ENCODE measurements at places on chromosomes 1 and 21. TPM values are rescaled to one million over a fixed set of nuclear protein-coding genes. Genes with fewer than 3 reads are reported as not detected.

UBL4B gene
- not detected for total RNA-seq

EFNA3 gene
- 7.6 TPM for total RNA-seq

HES4 gene
- 33.0 TPM for total RNA-seq

DNA sequence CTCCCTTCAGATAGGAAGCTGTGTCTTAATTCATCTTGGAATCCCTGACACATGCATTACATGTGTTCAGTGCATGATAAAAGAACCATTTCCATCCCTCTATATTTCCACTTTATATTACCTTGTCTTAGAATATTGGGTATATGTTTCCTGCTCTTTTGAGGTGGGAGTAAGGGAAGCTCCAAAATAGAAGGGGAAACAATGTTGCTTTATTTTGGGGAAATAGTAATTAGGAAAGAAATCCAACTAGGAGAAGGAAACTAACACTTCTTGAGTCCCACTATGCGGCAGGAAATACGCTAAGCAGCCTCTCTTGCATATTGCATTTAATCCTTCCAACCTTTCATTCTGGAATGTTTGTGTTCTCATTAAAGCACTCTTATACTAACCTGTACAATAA lies 89.4 kb upstream of the VAV3 start:
- no peaks in the 10 kb centered on the region for H3K36me3 ChIP-seq
- no peaks in the 10 kb centered on the region for H3K4me1 ChIP-seq
- H3K27me3 ChIP-seq: no peaks in the 10 kb centered on the region
- no peak overlapping the region for H3K27ac ChIP-seq

- H3K36me3 ChIP-seq: no peaks in the 10 kb centered on the region
- H3K4me1 ChIP-seq: no peaks in the 10 kb centered on the region
- H3K4me3 ChIP-seq: no peak overlapping the region
- H3K27me3 ChIP-seq: no peaks in the 10 kb centered on the region
Measured at GRCh38 chr21:28482657-28483056, 510.0 kb downstream of the LTN1 start.

DNA sequence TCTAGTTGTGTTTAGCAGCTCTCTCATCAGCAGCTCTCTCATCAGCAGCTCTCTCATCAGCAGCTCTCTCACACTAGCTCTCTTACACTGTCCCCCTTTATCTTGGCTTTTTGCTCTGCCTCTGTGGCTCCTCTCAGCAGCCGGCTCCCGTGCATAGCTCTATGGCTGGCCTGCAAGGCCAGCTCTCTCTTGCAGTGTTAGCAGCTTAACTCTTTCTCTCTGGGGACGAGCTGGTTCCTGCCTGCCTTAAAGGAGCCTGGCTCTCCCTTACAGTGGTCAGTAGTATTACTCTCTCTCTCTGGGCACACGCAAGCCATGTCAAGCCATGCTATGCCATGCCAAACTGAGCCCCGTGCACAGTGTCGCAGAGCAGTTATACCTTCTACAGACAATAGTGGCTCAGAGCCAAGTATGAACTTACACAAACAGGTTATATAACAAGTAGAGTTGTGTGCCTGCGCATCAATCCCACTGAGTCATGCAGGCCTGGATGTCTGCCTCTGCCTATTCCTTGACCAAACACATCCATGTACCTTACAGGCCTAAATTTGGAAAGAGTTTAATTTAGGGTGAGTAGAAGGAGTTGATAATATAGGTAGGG lies 295.9 kb downstream of the TPR start:
- H3K4me1 ChIP-seq: no peaks in the 10 kb centered on the region
- H3K36me3 ChIP-seq: no peaks in the 10 kb centered on the region
- DNase-seq: no peak
- no peak overlapping the region for H3K27ac ChIP-seq
- H3K27me3 ChIP-seq: no peaks in the 10 kb centered on the region
- no peak overlapping the region for H3K4me3 ChIP-seq

DNA sequence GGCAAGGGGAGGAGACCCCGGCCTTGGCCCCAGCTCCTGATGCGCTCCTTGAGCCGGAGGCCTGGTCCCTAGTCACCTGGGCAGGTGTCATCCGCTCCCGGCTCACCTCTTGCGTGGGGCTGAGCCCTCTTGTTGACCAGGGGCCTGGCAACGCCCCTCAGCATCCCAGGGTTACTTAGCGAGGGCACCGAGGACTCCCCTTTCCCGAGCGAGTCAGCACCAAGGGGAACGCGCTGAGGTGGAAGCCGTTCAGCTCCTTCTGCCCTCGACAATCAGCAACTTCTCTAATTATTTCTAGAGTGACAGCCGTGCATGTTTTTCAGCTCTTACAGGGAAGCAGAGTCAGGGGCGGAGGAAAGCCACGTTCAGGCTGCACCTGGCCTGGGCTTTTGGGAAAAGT lies 522 bp downstream of the SLC45A1 start:
- no peaks in the 10 kb centered on the region for H3K4me1 ChIP-seq
- peak overlapping the region; percentile 70 for H3K27ac ChIP-seq
- peak overlapping the region; percentile 64 for H3K4me3 ChIP-seq
- no peaks in the 10 kb centered on the region for H3K36me3 ChIP-seq

GRCh38 chr1:228378090-228378872 lies 28.4 kb downstream of the TRIM11 start:
- peak overlapping the region; percentile 60 for H3K27ac ChIP-seq
- peak overlapping the region; percentile 36 for H3K4me3 ChIP-seq
- peak; percentile 66 for DNase-seq

DNA sequence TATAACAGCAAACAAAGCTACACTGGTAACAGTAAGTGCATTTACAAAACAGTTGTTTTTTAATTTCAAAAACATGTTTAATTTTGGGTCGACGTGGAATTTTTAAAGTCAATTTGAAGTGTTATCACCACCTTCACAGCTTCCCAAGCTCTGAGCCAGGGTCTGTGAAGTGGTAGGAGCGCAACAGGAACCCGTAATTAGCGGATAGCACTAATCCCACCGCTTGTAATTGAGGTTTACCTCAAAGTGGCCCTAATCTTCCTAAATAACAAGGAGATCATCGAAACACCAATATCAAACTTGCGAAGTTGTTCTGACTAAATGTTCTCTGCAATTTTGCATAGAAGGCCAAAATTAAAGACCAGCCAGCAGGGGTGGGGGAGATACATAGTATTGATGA lies 18.8 kb downstream of the LBR start:
- H3K36me3 ChIP-seq: no peaks in the 10 kb centered on the region
- no peaks in the 10 kb centered on the region for H3K4me1 ChIP-seq
- no peak for DNase-seq
- no peak overlapping the region for H3K27ac ChIP-seq

- H3K27me3 ChIP-seq: no peaks in the 10 kb centered on the region
- H3K4me3 ChIP-seq: no peak overlapping the region
- no peak for DNase-seq
- no peaks in the 10 kb centered on the region for H3K4me1 ChIP-seq
Measured at GRCh38 chr1:229310833-229311232, 32.0 kb downstream of the CCSAP start.

GRCh38 chr1:30284226-30284625 lies 439.2 kb downstream of the MATN1 start:
- no peaks in the 10 kb centered on the region for H3K27me3 ChIP-seq
- H3K27ac ChIP-seq: no peak overlapping the region
- H3K4me1 ChIP-seq: no peaks in the 10 kb centered on the region
- no peak overlapping the region for H3K4me3 ChIP-seq
- H3K36me3 ChIP-seq: no peaks in the 10 kb centered on the region
- DNase-seq: no peak

GRCh38 chr1:94641990-94642389 lies 100.4 kb upstream of the F3 start:
- H3K36me3 ChIP-seq: no peaks in the 10 kb centered on the region
- no peak overlapping the region for H3K27ac ChIP-seq
- H3K4me3 ChIP-seq: no peak overlapping the region
- no peaks in the 10 kb centered on the region for H3K27me3 ChIP-seq
- no peak for DNase-seq
- no peaks in the 10 kb centered on the region for H3K4me1 ChIP-seq

DNA sequence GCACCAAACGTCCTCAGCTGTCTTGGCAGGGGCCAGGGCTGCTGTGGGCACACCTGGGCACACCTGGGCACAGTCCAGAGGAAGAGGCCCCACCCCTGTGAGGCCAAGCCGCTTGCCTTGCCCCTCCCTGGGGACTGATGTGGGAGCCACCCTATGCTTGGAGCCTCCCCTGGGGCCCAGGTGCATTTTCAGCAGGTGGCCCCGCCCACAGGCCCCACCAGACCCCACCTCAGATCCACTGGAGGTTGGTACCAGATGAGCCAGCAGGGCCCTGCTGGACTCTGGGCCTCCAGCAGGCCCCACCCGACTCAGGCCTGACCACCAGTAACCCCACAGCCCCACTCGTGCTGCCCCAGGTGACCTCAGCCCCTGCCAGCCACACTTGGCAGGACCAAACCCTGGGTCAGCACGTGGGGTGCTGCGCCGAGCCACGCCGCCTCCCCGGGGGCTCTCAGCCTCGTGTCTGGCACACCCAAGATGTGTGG lies 8.8 kb downstream of the SLC19A1 start:
- H3K36me3 ChIP-seq: no peaks in the 10 kb centered on the region
- DNase-seq: no peak
- H3K27me3 ChIP-seq: no peaks in the 10 kb centered on the region
- no peaks in the 10 kb centered on the region for H3K4me1 ChIP-seq
- H3K4me3 ChIP-seq: no peak overlapping the region

DNA sequence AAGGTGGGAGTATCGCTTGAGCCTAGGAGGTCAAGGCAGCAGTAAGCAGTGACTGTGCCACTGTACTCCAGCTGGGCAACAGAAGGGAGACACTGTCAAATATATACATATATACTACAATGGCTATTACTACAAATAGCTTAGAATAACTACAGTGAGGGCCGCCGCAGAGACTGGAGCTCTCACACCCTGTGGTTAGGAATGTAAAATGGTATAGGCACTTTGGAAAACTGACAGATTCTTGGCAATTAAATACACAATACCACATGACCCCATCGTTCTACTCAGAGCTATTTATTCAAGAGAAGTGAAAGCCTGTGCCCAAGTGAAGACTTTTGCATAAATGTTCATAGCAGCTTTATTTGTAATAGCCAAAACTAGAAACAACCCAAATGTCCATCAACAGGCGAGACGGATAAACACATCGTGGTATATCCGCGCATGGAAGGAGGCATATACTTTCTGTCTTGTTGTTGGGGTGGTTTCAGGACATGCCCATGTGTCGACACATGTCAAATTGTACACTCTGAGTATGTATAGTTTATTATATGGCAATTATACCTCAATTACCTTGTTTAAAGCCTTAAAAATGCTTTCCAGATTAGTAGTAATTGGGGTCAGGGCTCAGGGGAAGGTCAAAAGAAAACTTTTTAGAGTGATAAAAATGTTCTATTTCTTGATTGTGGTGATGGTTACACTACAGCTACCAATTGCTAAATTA lies 123.4 kb downstream of the RIPK4 start:
- no peaks in the 10 kb centered on the region for H3K27me3 ChIP-seq
- no peaks in the 10 kb centered on the region for H3K4me1 ChIP-seq
- H3K36me3 ChIP-seq: no peaks in the 10 kb centered on the region
- no peak overlapping the region for H3K4me3 ChIP-seq

DNA sequence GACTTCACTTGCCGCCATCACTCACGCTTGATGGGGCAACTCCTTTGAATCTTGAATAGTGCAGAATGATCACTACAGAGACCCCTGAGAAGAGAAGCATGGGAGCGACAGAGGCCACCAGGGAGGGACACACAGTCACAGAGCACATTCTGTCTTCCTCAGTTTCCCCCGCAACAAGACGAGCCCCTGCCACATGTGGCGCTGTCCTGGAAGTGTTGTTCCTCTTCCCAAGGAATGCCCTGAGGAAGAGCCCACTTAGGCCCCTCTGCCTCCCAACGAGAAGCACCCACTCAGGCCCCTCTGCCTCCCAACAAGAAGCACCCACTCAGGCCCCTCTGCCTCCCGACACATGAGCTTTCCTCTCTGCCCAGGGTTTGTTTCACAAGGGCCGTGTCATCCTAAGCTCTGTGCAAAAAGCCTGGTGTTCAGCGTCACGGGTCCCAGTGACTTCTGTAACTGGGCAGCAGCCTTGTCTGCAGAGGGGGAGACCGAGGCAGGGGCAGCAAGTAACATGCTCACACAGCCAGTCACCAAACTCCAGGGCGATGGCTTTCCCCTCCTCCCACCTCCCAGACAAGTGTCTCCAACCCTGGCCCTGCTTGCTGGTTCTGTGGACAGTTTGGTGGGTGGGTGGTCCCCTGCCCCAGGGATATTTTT lies 19.8 kb downstream of the SLC37A1 start:
- no peak overlapping the region for H3K27ac ChIP-seq
- no peaks in the 10 kb centered on the region for H3K4me1 ChIP-seq
- H3K36me3 ChIP-seq: no peaks in the 10 kb centered on the region
- no peaks in the 10 kb centered on the region for H3K27me3 ChIP-seq
- DNase-seq: no peak
- no peak overlapping the region for H3K4me3 ChIP-seq

- peaks cover 27% of the 10 kb centered on the region for H3K4me1 ChIP-seq
- no peaks in the 10 kb centered on the region for H3K27me3 ChIP-seq
Measured at GRCh38 chr1:39407896-39408640, 83.4 kb upstream of the BMP8A start.

All from uterus (tissue), 4 donors.